ENCODE measurements at places on chromosomes 16 and 17.

GRCh38 chr16:85917959-85918358 is 19.0 kb downstream of the IRF8 start:
- no peak for DNase-seq

- peak; percentile 88 for DNase-seq
Observed at GRCh38 chr17:7219812-7220592, at the start of the genes ACADVL and DLG4. Gene ACADVL, plus strand, starts transcription at chr17:7219938. Its CDS starts 47 bp downstream, at chr17:7219985. Gene DLG4, minus strand, starts transcription at chr17:7219836.

DNA sequence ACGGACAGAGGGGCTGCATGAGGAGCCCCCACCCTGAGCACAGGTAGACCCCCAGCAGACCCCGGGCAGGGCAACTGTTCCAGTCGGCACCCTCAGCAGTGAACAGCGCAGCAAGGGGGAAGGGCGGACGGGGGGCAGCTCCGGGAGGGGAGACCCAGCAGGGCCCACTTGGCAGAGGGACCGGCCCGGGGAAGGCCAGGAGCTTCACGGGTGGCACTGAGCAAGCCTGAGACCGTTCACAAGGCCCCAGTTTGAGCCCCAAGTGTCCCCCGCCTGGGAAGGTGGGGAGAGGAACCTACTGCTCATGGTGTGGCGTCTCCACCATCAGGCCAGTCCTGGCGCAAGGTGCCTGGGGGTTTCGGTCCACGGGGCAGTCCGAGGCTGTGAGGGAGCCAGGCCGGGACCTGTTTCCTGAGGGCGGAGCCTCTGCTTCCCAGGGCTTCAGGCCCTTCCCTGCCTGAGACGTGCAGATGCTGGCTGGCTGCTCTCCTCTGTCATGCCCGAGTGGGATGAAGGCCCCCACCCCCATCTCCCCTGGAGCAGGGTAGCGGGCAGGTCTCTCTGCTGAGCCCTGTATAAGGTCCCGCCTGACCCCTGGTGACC is 54.4 kb upstream of the GNG13 start:
- no peak for DNase-seq

DNA sequence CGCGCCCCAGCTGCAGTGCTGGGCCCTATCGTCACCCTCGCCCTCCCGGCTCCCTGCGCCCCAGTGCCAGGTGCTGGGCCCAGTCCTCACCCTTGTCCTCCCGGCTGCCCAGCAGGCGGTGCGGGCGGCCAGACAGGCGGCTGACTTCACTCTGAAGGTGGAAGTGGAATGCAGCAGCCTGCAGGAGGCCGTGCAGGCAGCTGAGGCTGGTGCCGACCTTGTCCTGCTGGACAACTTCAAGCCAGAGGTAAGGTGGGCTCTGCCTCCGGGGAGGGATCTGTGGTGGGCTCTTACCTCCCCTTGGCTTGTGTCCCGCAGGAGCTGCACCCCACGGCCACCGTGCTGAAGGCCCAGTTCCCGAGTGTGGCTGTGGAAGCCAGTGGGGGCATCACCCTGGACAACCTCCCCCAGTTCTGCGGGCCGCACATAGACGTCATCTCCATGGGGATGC is 17.9 kb downstream of the QPRT start:
- no peak for DNase-seq

- no peak for DNase-seq
Observed at GRCh38 chr16:86158688-86159360, 259.9 kb downstream of the IRF8 start.

DNA sequence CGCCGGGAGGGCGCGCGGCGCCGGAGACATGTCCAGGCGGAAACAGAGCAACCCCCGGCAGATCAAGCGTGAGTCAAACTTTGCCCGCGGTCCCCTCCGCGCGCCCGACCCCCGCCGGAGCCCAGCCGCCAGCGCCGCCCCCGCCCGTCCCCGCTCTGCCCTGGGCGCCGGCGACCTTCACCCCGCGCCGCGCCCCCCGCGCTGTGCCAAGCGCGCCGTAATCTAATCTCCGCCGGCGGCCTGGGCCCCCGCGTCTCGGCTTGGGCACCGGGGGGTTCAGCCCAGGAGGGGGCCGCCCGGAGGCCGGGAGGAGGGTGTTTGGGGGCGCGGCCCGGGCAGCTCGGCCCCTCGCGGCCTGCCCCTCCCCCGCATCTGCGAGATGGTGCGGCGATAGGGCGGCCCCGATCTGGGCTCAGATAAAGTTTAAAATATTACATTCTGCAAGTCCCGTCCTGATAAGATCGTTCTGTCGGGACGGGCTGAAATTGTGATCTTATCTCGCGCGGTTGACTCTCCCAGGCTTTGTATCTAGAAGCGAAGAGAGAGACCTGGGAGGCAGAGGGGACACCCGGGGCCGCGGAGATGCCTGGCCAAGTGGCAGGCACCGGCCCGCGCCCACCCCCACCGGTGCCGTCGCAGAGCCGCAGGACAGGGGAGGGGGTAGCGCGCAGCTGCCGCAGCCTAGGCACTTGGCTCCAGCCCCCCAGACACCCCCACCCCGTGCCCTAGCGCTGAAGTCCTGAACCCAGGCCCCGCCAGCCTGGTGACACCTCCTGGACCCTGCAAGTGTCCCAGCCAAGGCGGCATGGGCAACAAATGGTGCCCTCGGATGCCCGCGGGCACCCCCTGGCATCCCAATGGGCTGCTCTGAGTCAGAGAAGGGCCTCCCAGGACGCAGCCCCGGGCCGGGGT is 787 bp downstream of the ZFPM1 start:
- DNase-seq, result no peak

- no peak for DNase-seq
Observed at GRCh38 chr16:878072-878784, 77.7 kb upstream of the GNG13 start.

- DNase-seq, result no peak
Observed at GRCh38 chr16:28555561-28555960, 1.8 kb downstream of the SGF29 start.

- no peak for DNase-seq
Observed at GRCh38 chr17:6699997-6700947, 12.9 kb downstream of the SLC13A5 start.
